ENCODE measurements at places on chromosomes 5 and 9.

DNA sequence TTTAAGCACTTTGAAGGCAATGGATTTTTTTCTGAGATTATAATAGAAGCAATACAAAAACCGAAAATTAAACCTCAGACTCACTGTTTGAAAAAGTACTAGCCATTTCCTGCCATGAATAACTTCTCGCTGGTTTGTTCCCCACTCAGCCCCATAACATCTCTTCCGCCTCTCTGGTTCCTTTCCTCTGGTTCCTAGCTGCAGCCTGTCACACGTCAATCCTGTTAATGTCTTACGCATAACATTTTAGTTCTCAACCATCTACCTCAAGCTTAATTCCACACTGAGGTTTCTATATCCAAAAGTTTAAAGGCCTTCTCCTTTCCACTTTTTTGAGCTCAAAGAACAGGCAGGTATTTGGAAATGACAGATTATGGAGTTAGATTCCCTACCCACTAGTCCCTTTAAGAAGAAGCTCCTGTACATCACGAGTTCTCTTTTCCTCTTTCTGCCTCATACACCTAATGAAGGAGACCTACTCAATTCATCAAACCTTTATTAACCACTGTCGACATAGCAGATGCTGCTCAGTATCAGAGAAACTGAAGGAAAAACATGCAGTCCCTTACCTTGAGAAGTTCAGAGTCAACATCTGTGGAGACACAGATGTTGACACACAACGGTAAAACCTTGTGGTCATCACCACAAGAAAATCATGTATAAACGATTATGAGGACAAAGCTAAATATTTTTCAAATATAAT is 243.0 kb upstream of the PTGER4 start:
- DNase-seq, result no peak

DNA sequence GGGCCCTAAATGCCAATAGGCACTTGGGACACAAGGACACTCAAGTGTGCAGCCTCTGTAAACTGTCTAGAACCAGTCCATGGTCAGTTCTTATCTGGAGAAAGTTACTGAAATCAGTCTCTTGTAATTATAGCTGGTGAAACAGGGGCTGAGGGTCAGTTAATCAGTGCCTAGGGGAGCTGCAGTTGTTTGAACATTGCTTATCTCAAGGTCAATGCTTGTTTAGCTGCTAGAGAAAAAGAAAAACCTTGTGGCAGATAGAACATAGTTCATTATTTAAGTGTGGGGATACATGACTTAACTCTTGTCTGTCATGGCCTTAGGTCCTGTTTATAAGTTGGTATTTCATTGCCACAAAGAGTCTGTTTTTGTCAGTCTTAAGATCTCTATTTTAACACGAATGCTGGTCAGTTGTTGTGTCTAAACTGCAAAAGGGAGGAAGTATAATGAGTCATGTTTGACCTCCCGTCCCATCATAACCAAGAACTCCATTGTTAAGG is 108.0 kb downstream of the STARD4 start:
- DNase-seq, result peak; percentile 7

- no peak for DNase-seq
Measured at GRCh38 chr9:119221276-119221675, 148.0 kb downstream of the BRINP1 start.

DNA sequence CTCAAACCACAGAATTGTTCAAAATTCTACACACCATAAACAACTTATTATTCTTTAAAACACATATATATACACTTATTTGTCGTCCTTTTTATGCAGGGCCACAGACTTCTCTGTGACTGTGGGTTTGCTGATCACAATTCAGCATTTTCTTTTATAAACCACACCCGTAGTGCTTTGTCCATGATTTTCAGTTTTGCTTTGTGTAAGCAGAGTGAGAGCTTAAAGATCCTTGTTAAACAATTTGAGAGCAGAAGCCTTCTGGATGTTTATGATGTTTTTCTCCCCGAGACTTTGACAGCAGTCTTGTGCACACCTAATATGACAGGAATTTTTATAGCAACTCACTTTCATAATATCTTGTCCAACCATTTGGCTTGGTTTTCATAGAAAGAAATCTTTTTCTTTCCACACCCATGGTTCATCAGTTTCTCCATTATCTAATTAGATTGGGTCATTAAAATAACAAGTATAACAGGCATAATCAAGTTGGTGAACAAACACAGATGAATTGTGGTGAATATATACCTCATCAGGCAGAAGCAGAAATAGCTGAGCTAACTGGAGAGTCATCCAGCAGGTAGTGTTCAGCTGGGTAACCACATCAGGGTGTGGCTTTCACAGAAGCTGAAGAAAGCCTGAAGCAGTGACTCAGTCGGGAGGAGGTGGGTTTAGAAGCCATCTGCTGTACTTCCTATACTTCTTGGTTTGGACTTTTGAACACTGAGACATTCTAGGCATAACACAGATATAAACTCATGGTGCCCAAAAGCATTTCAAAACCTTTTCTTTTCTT is 232.8 kb downstream of the DOCK8 start:
- peak; percentile 82 for DNase-seq

DNA sequence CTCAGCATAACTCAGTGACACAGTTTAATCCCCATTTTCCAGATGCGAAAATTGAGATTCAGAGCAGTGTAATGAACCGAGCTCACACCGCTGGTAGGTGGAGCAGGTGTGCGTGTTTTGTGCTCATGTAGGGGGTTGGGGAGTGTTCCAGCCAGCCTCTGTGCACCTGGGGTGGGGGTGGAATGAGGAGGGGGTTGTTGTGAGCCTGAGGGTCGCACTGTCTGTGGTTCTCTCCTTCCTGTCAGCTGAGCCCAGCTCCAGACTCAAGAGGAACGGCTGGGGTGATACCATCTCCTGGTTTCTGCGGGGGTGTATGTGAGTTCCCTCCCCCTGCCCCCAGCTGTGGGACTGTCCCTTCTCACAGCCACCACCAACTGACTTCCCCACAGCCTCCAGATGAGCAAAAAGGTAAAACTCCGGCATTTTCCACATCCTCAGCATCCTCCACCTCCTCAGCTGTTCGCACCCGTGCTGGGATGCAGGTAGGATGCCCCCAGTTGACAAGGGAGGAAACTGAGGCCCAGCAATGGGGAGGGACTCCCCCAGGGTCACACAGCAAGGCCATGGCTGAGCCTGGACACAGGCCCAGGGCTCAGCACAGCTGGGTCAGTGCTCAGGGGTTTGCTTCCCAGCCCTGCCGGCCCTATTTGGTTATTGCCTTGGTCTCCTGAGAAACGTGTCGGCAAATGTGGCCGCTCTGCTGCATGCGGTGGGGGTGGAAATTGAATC is 2.1 kb downstream of the SH2D3C start:
- no peak for DNase-seq

DNA sequence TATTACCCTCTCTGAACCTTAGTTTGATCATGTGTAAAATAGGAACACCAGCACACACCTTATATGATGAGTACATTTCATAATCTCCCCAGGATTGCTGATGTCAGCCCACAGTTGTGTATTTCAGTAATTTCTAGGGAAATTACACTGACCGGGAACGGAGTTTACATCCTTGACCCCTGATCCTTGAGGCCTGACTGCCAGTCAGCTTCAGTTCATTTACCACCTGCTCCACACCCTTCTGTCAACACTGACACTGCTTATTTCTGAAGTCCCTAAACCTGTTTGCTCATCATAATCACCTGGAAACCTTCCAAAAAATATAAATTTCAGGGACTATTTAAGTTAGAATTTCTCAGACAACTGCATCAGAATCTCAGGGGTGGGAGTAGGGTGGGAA is 55.3 kb downstream of the ZNF622 start:
- no peak for DNase-seq
